GM04503 (cell line): ENCODE measurements at places on chromosomes 16 and 17.
A peak's percentile ranks its signal among the peaks of the same experiment; 100 is the strongest.

GRCh38 chr16:2881783-2882649 is 999 bp upstream of the FLYWCH2 start:
- no peak for DNase-seq

DNA sequence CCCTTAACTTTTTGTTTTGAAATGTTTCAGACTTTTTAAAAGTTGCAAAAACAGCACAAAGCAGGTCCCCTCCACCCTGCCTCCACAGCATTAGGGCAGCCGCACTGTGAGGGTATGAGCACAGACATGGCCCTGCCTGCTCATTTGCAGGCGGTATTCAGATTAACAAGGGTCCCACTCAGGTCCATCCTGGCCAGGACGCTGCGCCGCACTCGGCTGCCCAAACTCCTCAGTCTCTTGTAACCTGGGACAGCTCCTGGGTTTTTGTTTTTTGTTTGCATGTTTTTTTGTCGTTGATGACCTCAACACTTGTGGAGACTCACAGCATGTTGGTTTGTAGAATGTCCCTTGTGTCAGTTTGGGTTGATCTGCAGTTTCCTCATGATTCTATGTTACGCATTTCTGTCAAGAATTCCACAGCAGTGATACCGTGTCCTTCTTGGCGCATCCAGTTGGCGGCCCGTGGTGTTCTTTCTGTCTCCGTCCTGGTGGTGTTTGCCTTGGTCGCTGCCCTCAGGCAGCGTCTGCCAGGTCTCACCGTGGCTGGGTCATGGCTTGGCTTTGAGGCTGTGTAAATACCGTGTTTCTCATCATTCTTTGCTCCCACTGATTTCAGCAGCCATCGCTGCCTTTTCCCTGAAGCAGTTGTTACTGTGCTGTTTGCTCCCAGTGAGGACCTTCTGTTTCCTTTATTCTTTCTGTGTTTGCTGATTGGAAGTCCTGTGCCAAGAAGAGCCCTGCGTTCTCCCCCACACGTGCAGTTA is 18.5 kb downstream of the CRAMP1 start:
- DNase-seq: no peak

GRCh38 chr17:81311946-81312345 is 16.8 kb upstream of the SLC38A10 start:
- DNase-seq: no peak

DNA sequence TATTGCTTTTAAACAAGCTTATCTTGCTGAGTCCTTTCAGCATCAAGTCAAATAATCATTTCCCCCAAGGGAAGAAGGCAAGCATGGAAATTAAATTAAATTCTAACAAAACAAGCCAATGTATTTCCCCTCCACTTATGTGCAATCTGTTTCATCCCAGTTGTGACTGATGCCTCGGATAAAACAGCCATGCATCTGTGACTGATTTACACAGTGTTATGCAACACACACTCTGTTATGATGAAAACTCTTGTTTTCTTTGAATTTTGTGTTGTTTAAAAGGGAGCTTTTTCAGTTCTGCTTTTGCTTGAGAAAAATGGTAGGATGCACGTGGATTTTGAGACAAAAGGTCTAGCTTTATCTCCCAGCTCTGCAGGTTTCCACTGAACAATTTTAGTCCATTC is 32.6 kb downstream of the TMEM100 start:
- no peak for DNase-seq

GRCh38 chr17:333626-334396 is 18.8 kb downstream of the RPH3AL start:
- DNase-seq: no peak

GRCh38 chr16:57396786-57397185 is 7.8 kb upstream of the CCL17 start:
- DNase-seq: no peak

GRCh38 chr16:57192720-57193486 is 6.8 kb downstream of the RSPRY1 start:
- DNase-seq: no peak

DNA sequence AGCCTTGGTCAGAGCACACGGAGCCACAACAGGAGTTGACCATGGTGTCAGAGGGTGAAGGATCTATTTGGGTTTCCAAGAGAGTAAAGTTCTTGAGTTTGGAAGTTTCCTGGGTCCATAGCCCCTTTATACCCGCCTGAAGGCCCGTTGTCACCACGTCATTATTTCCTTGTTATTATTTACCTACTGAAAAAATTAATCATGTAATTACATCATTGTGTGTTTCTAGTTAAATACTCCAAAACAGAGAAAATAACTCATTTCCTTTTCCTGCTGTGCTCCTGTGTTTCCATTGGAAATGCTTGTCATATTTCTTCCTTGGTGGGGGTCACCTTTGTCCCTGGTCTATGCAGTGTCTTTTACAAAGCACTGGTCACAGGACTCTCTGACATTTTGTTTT is at the start of gene KRTAP4-8:
Gene KRTAP4-8, minus strand, starts transcription at position 101 of the 400 bp plus-strand sequence. Its CDS starts 58 bp downstream, at position 43.
- no peak for DNase-seq

- DNase-seq: no peak
Measured at GRCh38 chr16:89615596-89616090, 2.2 kb downstream of the DPEP1 start.

DNA sequence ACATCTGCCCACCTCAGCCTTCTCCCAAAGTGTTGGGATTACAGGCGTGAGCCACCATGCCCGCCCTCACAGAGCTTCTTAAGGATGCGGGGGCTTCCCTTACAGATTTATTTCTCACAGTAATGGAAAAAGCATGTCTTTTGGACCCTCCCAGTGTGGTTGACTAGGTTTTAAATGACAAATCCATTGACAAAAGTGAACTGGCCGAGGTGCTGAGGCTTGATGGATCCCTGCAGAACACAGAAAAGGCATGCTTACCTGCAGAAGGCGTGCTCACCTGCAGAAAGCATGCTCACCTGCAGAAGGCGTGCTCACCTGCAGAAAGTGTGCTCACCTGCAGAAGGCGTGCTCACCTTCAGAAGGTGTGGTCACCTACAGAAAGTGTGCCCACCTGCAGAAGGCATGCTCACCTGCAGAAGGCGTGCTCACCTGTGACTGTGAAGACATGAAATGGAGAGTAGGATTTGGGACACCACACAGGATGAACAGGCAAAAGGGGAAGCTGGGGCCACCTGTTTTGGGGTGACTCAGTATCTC is 15.1 kb upstream of the BBS2 start:
- DNase-seq: no peak

DNA sequence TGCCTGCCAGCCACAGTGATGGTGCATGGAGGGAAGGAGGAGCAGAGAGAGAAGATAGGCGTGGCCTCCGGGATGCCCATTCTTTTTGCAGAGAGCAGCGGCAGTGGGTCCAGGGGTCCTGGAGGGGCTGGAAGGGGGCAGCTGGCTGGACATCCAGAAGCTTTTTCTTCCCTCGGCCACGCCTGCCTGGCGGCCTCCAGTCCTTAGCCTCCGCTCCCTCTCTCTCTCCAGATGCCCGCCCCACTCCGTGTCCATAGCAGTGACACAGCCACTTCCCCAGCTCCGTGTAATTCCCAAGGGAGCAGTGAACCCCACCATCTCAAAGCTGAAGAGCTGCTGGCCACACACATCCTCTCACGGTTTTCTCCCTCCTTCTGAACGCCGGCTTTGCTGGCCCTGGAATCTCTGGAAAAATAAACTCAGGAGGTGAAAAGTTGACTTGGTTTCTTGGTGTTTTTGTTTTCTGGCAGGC is 26.3 kb upstream of the CDC42EP4 start:
- peak; percentile 53 for DNase-seq

- no peak for DNase-seq
Measured at GRCh38 chr16:12132850-12133440, 156.4 kb downstream of the SNX29 start.

- DNase-seq: no peak
Measured at GRCh38 chr16:86075839-86076440, 177.0 kb downstream of the IRF8 start.

DNA sequence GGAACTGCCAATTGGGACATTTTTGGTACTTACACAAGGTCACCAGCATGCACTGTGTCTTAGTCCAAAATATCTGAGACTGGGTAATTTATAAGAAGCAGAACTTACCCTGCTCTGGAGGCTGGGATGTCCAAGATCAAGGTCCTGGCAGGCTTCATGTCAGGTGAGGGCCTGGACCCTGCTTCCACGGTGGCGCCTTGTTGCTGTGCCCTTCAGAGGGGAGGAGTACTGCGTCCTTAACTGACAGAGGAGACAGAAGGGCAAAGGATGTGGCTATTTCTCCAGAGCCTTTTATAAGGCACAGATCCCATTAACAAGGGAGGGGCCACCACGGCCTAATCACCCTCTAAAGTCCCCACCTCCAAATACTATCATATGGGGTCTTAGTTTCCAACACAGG is 178.9 kb downstream of the C16orf95 start:
- no peak for DNase-seq

- peak; percentile 31 for DNase-seq
Measured at GRCh38 chr16:75590920-75591843, 25.0 kb downstream of the GABARAPL2 start.

DNA sequence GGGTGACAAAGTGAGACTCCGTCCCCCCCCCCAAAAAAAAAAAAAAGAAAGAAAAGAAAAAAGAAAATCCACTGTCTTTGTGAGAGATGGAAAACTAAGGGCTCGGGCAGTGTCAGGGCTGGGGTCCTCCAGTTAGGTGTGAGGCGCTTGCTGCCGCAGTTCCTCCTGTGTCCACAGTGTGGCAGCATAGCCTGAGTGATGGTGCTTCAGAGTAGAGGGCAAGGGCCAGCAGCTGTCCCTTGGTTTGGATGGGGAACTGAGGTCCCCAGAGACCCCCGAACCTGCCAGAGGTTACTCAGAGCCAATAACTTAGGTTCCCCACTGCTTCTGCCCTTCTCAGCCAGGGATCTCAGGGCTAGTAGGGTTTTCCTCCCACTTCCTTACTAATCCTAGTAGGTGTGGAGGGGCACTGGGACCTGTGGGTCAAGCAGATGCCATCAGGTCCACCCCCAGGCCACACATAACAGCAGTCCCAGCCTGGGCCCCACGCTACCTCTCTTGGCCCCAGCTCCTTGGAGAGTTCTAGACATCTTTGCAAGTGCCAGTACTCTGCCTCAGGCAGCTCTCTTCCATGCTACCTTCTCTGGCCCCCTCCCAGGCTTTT is 7.9 kb upstream of the LLGL1 start:
- DNase-seq: no peak

DNA sequence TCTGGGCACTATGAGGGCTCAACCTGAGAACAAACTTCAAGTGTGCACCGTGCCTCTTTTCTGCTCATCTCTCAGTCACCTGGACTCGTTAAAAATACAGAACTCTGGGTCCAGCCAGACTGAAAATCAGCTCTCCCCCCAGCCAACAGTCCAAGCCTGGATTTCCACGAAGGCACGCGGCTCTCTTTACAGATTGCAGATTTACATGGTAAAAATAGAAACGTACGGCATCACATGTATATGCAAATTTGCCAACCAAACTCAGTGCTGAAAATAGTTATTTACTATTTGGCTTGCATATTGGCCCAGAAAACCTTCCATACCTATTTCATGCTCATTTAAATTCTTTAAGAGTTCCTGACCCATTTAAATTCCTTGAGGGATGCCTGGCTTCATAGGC is 315.8 kb downstream of the MAF start:
- no peak for DNase-seq

DNA sequence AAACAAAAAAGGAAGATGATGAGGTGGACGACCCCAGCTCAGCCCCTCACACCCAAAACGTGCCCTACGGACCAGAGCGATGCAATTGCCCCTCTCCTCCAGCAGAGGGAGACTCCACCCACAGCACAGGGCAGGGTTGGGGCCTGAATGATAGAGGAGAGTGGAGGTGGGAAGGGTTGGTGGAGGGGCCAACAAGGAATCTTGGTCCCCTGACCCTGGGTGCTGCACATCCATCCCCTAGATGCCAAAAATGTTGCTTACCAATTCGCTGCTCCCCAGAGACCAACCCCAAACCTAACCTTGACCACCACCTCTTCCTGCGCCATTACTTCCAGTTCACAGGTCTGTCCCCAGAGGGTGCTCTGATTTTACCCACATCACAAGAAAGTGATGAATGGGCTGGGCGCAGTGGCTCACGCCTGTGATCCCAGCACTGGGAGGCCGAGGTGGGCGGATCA is 12.9 kb downstream of the P2RX5 start:
- no peak for DNase-seq

GRCh38 chr16:6105115-6105514 is 1007.5 kb upstream of the EEF2KMT start:
- DNase-seq: no peak

DNA sequence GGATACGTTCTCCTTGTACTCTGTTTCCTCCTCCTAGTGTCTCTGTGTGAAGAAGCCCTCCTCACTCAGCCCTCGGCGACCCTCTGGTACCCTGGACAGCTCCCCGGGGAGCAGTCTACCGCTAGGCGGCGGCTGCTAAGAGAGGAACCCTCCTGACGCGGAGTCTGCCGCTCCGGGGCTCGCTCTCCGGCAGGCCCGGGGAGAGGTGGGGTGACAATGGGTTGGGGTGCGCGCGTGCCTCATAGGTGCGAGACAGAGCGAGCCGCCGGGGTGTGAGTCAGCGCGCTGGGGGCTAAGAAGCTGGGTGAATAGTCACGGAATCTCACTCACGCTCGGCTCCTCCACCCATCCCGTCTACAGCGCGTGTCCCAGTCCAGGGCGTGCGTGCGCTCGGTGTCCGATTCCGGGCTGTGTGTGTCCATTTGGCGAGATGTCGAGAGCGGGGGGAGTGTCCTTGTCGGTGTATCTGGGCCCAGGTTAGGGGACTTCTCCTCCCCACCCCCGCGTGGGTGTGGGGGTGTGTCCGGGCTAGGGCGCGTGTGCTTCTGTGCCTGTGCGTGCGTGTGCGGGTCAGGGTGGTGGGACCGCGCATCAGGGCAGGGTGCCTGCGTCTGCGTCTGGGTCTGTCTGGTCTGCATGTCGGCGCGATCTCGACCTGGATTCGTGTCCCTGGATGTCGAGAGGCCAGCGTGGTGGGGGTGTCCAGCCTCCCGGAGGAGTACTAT is 577 bp upstream of the HS3ST2 start:
- no peak for DNase-seq

DNA sequence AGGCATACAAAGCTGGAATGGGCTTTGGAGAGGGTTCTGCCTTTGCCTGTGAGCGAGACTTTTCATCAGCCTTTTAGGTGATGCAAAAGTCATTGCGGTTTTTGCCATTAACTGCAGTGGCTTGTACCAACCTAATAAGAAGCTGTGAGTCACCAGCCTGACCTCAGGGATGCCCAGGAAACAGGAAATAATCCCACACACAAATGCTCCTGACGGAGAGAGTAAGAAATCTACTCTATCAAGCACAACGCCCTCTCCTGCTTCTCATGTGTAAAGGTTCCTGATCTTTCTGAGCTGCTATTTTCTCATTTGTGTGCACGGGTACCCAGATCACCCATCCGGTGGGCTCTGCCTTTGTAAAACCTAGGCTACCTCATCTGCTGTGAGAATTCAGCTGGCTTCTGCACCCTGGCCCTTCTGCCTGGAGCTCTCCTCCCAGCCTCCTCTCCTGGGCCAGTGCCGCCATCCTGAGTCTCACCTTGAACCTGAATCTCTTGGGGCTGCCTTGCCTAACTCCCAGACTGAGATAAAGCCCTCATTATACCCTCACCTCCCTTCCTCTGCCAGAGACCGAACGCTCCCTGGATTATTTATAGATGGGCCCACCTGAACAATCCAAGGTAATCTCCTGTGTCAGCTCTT is 299.7 kb downstream of the C16orf95 start:
- DNase-seq: peak; percentile 37
